ENCODE measurements at places on chromosomes 12 and 14.

GRCh38 chr12:124273630-124274029 is 21.3 kb upstream of the RFLNA start:
- no peak for DNase-seq

DNA sequence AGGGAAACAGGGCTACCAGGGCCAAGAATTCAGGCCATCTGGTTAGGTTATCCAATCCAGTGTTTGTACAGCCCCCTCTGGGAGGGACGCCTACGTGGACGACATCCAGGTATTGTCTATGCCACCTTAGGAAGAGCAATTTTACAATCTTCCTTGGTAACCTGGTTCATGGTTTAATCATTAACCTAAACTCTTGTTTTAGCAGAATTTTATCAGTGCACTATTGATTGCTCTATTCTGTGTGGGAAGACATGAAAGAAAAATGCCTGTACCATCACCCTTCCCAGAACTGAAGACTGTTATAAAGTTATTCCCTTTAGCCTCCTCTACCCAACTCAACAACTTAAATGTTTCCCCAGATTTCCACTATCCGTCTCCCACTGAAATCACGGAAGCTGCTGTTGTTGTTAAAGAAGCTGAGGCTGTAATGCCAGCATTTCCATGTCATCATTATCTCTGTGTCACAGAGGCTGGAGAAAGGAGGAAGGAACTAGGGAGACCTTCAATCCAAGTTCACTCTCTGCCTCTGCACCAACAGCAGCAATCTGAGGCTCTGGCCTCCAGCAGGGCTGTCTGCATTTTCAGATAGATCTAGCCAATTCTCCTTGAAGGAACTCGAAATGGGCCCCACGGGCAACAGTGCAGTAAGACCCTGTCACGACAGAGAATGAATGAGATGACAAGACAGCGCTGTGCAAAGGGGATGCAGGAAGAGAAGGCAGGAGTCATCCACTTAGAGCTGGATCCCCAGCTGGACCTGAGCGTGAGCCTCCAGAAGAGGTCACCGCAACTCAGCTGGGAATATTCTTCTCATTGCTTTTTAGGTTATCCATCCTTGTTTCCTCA is 183.4 kb upstream of the GZMB start:
- DNase-seq, result no peak

DNA sequence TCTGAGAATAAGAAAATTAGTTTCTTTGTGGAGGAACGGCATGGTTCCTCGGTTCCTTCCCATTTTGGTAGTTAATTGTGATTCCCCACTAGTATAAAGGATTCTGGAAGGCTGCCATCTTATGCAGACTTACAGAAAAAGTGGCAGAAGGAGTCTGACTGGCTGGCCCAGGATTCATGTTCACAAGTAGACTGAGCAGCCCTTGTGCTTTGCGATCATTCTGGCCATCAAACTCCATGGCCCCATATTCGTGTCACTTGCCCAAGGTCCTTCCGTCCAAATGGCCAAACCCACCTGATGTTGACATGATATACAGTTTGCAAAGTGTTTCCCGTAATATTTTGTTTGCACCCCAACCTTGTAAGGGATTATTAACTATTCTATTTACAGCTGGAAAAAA is 297.2 kb upstream of the AMIGO2 start:
- DNase-seq, result no peak

GRCh38 chr12:94873734-94874517 is 129.6 kb downstream of the NDUFA12 start:
- DNase-seq, result no peak

DNA sequence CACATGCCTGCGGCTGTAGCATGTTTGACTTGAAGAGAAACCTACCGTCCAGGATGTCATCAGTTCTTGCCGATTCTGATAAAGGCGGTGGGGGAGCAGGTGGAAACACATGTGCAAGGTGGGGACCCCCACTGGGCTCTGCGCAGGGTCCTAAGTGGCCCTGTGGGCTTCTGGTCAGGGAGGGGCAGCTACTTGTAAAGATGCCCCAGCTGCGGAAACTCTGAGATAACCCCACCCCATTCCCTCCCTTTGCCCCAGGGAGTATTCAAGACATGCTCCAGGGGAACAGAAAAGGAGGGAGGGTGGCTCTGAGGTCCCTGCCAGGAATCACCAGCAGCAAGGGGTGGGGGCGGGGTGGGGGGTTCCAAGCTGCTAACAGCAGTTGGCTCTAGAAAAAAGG is 67.6 kb downstream of the PIWIL1 start:
- DNase-seq, result no peak

DNA sequence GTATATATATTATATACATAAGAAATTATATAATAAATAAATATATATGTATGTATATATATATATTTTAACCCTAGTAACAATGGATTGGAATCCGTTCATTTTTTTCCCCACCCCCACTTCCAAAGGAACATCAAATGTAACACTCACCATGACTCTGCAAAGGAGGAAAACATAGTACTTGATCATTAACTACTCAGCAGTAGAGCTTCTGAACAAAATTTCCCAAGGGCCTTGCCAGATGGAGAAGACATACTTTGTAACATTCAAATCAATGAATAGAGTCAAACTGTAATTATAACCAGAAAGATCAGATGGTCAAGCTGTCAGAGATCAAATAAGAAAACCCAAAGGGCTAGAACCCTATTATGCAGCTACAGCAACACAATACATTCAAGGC is 126.0 kb upstream of the CNTN1 start:
- no peak for DNase-seq

Data from thoracic aorta (tissue), 2 donors.